ENCODE measurements at places on chromosomes 13 and 19.

DNA sequence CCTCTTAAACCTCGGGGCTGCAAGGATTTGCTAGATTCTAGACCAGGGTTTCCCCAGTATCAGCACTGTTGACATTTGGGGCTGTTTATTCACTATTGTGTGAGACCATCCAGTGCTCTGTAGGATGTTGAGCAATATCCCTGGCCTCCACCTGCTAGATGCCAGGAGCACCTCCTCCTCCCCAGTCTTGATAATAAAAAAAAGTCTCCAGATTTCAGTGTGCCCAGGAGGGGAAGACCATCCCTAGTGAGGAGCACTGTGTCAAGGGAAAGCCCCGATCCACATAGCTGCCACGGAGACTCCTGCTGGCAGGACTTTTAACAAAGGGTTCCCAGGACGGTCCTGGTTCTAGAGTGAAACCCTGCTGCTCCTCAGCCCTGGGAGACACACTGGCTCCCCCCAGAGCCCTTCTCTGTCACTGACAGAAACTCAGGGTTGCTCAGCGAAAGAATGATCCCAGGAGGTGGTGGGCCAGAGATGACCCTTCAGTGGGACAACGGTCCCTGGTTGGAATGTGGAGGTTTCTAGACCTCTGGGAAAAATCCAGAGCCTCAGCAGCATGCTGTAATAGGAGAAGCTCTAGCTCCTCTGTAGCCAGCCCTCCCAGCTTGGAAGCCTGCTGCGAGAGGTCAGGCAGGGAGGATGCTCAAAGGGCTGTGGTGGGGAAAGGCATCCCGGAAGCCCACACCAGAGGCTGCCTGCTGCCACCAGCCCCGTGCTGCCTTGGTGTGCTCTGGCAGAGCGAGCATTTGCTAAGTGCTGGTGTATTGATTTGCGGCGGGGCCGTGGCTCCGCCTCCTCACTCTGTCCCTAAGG, 20.3 kb downstream of the LYL1 start:
- DNase-seq, result peak; percentile 15

GRCh38 chr19:4709440-4710280, 14.0 kb downstream of the DPP9 start:
- DNase-seq, result no peak

DNA sequence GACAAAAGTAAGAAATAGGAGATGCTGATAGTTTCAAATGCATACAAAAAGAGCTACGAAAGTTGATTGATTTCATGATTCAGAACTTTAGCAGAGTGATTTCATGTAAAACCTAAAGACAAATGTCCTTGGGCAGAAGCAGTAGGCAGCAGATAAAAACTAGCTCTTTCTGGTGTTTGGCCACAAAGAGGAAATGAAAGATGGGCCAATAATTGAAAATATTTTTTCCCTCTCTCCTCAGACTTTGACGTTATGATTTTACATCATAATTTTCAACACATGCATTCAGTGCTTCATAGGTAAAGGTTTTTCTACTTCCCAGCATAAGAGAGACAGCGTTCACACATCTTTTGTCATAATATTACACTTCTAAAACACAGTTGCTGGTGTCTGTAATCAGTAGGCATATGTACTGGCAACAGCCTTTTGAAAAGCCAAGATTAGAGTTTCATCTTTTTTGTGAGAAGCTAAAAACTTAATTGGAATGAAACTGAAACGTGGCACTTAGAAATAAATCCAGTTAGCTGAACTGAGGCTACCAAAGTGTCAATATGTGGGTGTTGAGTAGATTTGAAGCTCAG, 9.3 kb downstream of the SCEL start:
- DNase-seq, result no peak

- no peak for DNase-seq
Measured at GRCh38 chr19:40542202-40542859, 34.3 kb upstream of the SHKBP1 start.

GRCh38 chr19:10003271-10003670, 7.0 kb downstream of the COL5A3 start:
- no peak for DNase-seq

GRCh38 chr13:95185311-95185710, 115.9 kb downstream of the ABCC4 start:
- DNase-seq, result peak; percentile 69

DNA sequence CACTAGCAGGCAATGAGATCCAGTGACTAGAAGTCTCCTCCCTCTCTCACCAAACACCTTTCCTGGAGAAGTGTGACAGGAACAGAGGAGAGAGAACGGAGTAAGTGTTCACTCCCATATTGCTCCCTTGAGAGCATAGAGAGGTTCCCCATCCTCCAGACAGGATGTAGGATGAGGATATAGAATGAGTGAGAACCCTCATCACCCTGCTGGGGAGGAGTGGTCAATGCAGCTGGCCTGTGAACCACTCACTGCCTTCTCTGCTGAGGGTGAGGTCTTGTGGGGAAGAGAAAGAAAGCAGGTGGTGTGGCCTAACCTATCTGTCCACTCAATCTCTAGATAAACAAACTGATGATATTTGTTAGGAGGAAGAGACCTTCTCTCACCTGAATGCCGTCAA, 386.6 kb downstream of the PCDH20 start:
- DNase-seq, result no peak

- peak; percentile 37 for DNase-seq
Measured at GRCh38 chr19:19110410-19111135, 27.7 kb downstream of the TMEM161A start.

- DNase-seq, result no peak
Measured at GRCh38 chr19:46349311-46349993, 2.6 kb downstream of the PPP5C start.

- no peak for DNase-seq
Measured at GRCh38 chr19:38168637-38169036, 55.4 kb downstream of the DPF1 start.

DNA sequence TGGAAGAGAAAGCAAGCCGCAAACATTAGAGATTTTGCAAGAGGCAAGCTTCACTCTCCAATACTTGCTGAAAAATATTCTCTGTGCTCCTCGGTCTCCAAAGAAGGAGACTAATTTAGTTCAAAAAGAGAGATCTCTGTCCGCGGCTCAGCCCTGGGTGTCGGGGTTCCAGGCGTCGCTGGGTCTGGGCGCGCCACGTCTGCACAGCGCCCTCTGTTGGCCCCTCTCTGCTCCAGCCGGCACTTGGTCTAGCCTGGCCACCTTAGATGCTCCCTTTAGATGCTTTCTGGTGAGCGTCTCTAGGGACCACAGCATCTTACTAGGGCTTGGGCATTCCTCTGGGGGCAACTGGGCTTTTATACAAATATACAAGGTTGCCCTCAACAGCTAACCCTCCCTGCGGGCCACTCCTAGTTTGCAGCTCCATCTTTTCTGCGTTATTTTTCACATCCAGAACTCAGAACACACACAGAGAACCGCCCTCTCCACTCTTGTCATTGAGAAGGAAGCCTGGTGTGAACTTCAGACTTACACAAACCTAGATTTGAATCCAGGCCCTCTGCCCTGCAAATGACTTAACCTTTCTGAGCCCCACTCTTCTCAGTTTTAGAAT, 78.3 kb downstream of the CYSLTR2 start:
- DNase-seq, result no peak

DNA sequence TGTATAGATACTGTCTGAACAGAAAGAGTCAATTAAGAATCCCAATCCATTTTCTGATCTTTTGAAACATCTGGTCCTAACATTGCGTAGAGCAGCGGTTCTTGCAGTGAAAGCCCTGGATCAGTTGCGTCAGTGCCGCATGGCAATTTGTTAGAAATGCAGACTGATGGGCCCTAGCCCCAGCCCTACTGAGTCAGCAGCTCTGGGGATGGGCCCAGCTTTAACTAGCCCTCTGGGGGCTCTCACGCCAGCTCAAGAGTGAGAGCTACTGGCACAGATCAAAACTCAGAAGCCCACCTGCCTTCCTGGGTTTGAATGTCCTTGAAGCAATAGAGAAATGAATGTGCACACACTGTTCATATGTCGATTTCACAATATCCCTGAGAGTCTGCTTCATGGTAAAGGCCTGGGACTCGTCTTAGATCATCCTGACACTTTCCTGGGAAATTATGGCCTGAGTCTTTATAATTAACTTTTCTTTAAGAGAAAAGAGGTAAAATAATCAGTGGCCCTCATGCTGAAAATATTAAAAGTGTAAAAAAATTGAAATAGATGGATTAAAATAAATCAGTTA, 206.8 kb upstream of the TMTC4 start:
- no peak for DNase-seq

- no peak for DNase-seq
Measured at GRCh38 chr13:104847922-104848321, 1687.5 kb downstream of the EFNB2 start.

GRCh38 chr13:43331672-43332071, 308.3 kb downstream of the DNAJC15 start:
- no peak for DNase-seq

- no peak for DNase-seq
Measured at GRCh38 chr19:8489561-8490394, 12.7 kb downstream of the PRAM1 start.

DNA sequence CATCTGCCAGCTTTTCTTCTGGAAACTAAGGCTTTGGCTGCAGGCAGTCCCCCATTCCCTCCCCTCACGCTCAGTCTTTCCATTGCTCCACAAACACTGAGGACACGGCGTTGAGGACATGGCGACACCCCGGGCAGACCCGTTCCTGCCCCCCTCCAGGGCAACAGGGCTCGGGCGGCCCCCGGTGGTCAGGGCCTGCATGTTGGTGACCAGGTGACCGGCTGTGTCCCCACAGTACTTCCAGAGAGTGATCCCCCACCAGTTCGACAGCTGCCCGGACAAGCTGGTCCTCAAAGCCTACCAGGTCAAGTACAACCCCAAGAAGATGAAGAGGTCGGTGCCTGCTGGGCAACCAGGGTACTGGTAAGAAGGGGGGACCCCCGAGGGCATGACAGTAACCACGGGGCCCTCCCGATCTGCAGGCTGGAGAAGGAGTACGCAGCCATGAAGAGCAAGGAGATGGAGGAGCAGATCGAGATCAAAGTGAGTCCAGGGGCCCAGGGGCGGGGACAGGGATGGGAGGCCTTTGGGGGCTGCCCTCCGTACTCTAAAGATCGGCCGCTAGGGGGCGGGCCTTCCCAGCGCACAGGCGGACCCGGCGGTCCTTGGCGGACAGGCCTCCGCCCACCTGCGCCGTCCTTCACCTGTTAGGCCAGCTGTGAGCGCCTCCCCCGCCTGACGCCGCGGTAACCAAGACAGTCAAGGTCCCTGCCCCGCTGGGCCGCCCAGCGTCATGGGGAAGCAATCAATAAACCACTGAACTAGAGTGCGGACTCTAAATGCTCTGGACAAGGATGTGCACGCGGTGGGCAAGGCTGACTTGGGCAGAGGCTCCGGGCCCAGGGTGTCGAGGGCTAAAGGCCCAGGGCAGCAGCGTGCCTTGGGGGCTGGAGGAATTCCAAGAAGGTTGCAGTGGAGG, 21.1 kb downstream of the PRR36 start:
- DNase-seq, result peak; percentile 94

GRCh38 chr13:111514610-111515306, 194.3 kb downstream of the TEX29 start:
- DNase-seq, result no peak

GRCh38 chr13:29006359-29006850, 186.3 kb downstream of the MTUS2 start:
- no peak for DNase-seq

DNA sequence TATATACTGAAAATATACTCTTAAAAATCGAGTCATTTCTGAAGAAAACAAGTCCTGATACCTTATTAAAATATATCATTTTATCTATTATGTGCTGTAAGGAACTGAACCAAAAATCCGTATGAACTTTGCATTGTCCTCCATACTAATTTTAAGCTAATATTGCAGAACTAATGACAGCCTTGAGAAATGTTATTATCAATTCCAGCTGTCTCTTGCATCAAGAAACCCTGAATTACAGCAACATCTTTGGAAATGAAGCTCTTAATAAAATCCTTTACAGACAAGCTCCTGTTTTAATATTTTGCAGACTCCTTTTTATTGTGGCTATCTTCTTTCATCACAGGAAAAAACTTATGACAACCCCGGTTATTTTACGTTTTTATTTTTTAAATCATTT, 1335.3 kb downstream of the EFNB2 start:
- no peak for DNase-seq

GRCh38 chr13:50080203-50080910, 65.1 kb downstream of the KCNRG start:
- peak; percentile 10 for DNase-seq

GRCh38 chr19:1598777-1599459, 6.3 kb upstream of the MBD3 start:
- DNase-seq, result no peak

GRCh38 chr13:39531646-39532045, 71.3 kb downstream of the LHFPL6 start:
- DNase-seq, result no peak

GRCh38 chr19:38361633-38362075, 12.7 kb upstream of the PSMD8 start:
- DNase-seq, result peak; percentile 71

DNA sequence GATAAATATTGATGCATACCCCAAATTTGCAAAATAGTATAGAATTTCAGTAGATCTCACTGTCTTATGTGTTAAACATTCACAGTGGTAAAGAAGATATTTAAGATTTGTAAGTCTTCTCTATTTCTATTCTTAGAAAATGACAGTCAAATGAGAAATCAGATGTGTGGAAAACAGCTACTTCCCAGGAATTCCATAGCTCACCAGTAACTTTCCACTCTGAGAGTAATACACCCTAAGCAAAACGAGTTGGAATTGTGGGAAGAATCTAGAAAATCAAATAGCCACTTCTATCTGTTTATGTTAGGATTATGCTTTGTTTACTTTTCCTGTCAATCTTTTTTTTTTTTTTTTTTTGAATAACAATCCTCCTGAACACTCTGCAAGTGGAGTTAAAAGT, 69.1 kb downstream of the FLT1 start:
- DNase-seq, result no peak

- no peak for DNase-seq
Measured at GRCh38 chr13:66098931-66099628, 1131.1 kb downstream of the PCDH9 start.

DNA sequence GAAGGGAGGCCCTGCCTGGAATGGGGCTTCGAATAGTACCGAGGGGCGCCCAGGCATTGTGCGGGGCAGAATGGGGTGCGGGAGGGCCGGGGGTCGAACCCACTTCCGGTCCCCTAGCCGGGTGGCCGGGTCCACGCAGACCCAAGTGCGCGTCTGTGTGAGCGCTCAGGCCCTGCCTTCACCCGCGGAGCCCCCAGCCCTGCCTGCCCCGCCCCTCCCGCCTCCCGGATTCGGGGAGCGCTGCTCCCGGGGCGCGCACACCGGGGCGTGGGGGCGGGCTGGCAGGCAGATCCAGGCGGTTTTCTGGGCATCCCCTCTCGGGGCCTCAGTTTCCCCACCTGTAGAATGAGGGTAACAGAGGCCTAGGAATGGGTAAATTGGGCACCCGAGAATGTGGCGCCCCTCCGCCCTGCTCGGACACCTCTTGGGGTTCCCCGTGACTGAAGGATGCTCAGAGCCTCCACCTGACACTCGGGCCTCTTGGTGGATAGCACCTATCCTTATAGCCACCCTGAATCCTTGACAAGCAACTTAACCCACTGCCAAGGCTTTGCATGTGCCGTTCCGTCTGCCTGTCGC, 682 bp downstream of the PIK3R2 start:
- DNase-seq, result no peak

All from COR-L47 (cell line).